ENCODE measurements at places on chromosomes 7 and 10.

GRCh38 chr7:41096917-41097316, 606.0 kb downstream of the INHBA start:
- DNase-seq: no peak

DNA sequence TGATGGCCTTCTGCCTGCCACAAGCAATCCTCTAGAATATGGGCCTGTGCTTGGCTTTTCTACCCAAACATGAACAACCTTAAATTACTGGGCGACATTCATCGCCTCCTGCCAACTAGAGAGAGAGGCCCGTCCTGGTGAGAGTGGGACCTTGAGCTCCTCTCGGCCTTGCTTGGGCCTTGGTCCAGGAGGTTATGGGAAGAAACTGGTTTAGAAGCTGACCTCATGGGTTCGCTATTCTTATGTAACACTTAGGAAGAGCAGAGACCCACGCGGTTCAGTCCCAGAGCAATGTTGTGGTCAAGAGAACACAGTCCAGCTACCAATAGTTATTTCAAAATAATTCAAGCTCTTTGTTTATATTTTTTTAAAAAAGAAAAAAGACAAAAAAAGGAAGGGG, 176.3 kb upstream of the ZNF32 start:
- no peak for DNase-seq

DNA sequence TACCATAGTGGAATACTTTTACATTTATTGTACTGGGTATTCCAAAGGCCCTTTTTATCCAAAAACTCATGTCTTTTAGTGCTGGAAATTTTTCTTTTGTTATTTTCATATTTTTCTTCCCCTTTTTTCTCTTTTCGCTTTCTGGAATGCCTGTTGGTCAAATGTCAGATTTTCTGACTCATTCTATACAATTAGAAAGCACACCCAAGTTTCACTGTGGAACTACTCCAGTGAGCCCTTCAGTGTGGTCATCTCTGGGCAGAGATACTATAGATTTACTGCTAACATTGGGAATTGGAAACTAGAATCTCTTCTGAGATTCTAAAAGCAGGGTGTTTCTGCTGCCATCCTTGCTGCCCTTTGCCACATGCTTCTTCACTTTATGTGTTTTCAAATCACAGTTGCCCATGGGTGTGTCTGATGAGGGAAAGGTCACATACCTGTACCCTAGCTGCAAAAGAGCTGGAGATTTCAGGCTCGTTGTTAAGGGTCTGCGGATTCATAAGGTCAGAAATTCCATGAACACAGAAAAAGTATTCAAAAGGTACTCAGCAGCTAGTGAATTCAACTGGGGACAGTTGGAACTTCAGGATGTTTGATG, 5.6 kb upstream of the WASL start:
- DNase-seq: no peak

GRCh38 chr10:132463333-132464255, 66.6 kb downstream of the PWWP2B start:
- no peak for DNase-seq

- no peak for DNase-seq
Measured at GRCh38 chr10:119365773-119366599, 158.6 kb downstream of the GRK5 start.

DNA sequence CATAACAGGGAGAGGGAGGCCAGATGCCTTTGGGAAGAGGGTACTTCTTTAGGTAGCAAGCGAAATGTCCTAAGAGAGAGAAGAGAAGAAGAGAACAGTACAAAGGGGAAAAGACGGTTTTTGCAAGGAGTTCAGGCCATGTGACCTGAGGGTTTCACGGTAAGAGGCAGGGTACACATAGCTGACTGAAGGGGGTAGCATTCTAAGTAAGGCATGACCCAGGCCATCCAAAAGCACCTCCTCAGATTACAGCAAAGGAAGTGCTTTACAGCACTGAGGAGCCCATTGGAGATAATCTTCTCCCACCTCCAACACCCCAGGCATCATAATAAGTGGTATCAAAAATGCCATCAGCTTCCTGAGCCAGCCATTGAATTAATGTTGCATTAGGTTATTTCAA, 258.2 kb upstream of the NPY start:
- DNase-seq: no peak

- DNase-seq: no peak
Measured at GRCh38 chr7:140653319-140654108, 12.9 kb upstream of the DENND2A start.

- DNase-seq: no peak
Measured at GRCh38 chr7:158076656-158077055, 511.0 kb downstream of the PTPRN2 start.

GRCh38 chr10:51137756-51138529, 63.7 kb downstream of the PRKG1 start:
- DNase-seq: no peak

DNA sequence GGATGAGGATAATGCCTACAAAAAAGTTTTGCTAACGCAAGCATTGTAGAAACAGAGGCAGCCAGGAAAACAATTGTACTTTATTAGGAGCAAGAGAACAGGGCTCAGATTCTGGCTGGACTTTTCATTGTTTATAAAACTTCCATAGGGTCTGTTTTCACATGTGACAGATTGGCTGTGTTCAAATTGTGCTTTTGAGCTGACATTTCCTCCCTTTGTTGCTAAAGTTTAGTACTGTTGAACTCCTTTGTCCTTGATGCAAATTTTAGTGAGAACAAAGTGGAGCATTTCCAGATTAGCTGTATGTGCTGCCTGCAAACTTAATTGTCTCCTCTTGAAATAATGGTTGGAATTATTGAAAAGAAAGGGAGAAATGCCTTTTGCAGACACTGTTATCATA, 221.0 kb upstream of the FZD1 start:
- no peak for DNase-seq

GRCh38 chr10:42963312-42963711, 113.6 kb upstream of the RET start:
- no peak for DNase-seq

DNA sequence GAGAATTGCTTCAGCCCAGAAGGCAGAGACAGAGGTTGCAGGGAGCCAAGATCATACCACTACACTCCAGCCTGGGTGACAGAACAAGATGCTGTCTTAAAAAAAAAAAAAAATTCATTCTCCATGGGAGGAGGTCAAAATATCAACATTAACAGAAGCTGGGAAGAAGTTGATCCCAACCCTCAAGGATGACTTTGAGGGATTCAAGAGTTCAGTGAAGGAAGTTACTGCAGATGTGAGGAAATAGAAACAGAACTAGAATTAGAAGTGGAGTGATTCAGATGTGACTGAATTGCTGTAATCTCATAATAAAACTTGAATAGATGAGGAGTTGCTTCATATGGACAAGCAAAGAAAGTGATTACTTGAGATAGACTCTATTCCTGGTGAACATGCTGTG, 19.7 kb upstream of the RPEL1 start:
- DNase-seq: no peak

GRCh38 chr10:69904533-69904932, 102.8 kb downstream of the COL13A1 start:
- no peak for DNase-seq

GRCh38 chr7:108143658-108144420, 13.7 kb upstream of the LAMB4 start:
- no peak for DNase-seq

GRCh38 chr7:96183163-96183670, 138.7 kb downstream of the SLC25A13 start:
- DNase-seq: no peak

DNA sequence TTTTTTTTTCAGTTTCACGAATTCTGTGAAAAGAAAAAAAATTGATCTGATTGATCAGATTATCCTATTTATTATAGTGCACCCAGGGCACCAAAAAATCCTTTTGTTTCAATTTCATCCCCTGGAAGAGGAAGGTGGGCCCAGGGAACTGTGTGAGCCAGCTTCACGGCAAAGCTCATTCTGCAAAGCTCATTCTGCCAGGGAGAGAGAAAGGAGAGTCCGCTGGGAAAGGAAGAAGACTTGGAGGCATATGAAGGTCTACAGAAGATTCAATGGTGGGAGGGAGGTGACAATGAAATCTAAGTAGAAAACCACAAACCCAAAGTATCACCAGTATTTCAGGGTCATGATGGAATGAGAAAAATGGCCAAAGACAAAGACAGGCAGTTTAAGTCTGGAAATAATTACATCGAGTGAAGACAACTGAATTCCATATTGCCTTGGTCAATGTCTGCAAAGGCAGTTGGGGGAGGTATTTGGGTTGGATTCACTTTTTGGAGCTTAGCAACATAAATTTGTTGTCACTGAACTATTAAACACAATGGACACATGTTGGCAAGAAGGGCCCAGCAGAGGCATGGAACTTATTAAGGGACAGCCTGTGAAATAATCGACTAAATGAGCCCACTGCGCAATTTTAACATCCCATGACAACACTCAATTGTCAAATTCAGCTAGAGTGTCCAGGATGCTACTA, 587.8 kb upstream of the MKI67 start:
- no peak for DNase-seq

GRCh38 chr7:22470981-22471380, 29.0 kb downstream of the STEAP1B start:
- DNase-seq: no peak

- no peak for DNase-seq
Measured at GRCh38 chr7:17548014-17548653, 249.7 kb downstream of the AHR start.

DNA sequence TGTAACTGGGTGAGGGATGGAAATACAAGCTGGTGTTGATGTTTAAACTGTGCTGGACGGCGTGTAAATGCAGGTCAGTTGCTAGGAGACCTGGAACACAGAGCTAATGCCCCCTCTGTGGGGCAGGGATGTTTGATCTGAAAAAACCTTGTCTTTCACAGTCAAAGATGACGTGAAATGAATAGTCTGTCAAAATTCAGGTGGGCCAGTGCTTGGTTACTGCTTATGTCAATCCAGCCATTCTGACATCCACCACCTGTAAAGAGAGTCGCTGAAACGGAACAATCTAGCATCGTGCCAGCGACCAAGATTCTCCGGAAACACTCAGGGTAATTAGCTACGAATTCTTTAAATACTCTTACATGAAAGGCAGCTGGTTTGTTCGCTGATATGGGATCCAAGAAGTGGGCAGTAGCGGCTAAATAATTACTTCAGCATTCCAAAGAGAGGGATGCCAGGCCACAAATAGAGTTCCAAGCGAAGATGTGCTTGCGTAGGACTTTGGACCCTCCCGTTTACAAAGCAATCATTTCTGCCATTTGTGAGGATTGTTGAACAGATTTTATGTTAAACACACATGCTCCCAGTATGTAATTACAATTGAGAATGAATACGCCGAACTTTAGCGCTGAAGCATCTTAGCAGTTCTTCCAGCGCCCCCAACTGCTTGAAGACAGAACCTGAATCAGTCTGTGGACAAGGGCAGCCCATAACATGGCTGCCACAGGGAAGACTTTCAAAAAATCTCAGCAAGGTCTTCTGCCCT, 7.3 kb upstream of the ASB4 start:
- no peak for DNase-seq

- no peak for DNase-seq
Measured at GRCh38 chr7:94451187-94451586, 56.5 kb downstream of the COL1A2 start.

DNA sequence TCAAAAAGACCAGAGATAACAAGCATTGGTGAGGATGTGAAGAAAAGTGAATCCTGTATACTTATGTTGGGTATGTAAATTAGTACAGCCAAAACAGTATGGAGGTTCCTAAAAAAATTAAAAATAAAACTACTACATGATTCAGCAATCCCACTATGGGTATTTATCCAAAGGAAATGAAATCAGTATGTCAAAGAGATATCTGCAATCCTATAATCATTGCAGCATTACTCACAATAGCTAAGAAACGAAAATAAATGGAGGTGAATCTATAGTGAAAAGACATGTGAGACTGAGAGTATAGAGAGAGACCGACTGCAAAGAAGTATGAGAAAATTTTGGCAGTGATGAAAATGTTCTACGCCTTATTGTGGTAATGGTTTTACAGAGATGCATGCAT, 139.2 kb upstream of the TMEM168 start:
- DNase-seq: no peak

- DNase-seq: no peak
Measured at GRCh38 chr10:61721431-61721830, 58.7 kb downstream of the CABCOCO1 start.

DNA sequence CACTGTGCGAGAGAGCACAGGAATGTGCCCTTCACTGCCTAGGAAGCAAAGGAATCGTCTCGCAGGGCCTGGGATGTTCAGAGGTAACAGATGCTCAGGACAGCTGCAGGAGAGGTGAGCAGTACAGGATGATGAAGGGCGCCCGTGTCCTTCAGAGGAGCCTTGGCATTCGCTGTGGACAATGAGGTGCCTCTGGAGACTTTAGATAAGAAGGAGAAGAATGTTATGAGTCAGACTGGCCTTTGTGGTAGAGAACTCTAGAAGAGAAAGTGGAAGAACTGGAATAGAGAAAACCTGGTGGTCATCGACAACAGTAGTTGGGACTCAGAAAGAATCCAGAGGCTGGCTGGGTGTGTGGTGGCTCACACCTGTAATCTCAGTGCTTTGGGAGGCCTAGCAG, 64.4 kb upstream of the LEP start:
- no peak for DNase-seq

Measured in activated CD4-positive, CD25-positive, alpha-beta regulatory T cell (primary cell).